ENCODE measurements at places on chromosomes 4 and X. TPM values are rescaled to one million over a fixed set of nuclear protein-coding genes. Genes with fewer than 3 reads are reported as not detected.

Gene PHEX
- total RNA-seq: 5.6 TPM

Gene NUDT11
- 11.8 TPM for total RNA-seq

Gene CLDN34
- total RNA-seq: not detected

DNA sequence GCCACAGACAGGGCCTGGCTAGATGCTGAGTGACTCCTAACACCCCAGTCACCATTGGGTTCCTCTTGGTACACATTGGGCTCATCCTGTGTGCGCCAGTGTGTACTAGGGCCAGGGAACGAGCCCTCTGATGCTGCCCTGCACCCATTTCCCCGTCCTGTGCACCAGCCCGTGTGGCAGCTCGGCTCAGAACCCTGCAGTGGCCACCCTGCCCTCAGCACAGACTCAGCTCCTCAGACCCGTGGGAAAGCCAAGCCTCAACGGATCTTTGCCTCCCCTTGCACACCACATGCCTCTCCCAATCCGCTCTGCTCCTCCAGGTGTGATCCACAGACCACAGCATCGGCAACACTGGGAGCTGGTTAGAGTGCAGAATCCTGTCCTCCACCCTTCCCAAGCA lies 38.6 kb downstream of the EVC start:
- DNase-seq: no peak

All from fibroblast of the aortic adventitia (primary cell).